Immature natural killer cell (primary cell): ENCODE measurements at places on chromosomes 11 and 22. TPM values are rescaled to one million over a fixed set of nuclear protein-coding genes. Genes with fewer than 3 reads are reported as not detected.
A peak's percentile ranks its signal among the peaks of the same experiment; 100 is the strongest.

DNA sequence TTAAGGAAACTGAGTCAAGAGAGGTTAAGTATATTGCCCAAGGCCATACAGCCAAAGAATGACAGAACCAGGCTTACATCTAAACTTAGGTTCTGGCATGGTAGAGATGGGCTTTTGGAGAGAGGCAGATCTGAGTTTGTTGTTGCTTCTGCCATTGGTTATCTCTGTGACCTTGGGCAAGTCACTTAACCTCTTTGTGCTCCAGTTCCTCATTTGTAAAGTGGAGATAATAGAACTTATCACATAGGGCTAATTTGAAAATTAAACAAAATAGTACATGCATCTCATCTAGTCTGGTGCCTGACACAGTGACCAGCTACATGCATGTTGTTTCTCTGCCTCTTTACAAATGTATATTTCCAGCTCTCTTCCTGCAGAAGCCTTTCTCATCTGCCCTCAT, 47.0 kb upstream of the PLET1 start:
- DNase-seq, result no peak

DNA sequence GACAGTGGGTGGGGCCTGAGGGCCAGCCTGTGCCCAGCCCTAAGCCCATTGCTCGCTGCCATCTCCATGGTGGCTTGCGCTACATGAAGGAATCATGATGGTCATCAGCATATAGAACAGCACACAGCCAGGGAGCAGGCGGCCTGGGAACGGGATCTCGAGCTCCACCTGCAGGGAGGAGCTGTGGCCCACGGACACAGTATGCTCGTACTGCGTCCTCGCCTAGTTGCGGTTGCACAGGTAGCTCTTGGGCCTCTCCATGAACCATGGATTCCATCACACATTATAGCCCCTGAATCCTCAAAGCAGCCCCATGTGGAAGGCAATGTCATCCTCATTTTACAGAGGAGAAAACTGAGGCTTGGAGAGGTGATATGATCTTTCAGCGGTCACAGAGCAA, 15.1 kb downstream of the SEC14L4 start:
- no peak for DNase-seq

ESAM gene
- polyA plus RNA-seq, result not detected

NAT10 gene
- 7.7 TPM for polyA plus RNA-seq

CLMP gene
- 0.11 TPM for polyA plus RNA-seq

GRCh38 chr11:84722583-84723108, 904.5 kb downstream of the DLG2 start:
- no peak for DNase-seq

DNA sequence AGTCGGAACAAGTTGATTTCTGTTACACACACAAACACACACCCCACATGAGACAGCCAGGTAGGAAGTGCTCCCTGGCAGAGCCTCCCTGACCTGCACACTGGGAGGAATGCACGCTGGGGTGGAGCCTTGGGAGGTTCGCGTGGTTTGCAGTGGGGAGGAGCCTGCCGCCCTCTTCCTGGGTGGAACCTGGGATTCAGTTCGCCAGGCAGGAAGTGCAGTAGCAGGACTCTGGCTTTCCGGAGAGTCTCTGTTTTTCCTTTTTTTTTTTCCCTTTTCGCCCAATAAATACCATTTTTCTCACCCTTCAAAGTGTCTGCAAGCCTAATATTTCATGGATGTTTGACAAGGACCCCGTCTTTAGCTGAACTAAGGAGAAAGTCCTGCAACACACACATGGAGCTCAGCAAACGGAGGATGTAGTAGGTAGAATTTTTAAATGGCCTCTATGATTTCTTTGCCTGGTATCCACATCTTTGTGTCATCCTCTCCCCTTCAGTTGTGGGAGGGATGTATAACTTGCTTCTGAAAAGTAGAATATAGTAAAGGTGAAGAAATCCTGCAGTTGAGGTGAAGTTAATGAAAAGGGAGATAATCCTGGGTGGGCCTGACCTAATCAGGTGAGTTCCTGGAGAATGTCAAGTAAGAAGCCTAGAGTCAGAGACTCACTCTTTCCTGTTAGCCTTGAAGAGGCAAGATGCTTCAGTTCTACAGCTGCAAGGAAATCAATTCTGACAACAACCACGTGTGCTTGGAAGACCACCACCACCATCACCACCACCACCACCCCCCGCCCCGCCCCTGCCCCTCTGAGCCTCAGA, 72.9 kb downstream of the PIWIL4 start:
- no peak for DNase-seq

KRTAP5-10 gene
- not detected for polyA plus RNA-seq

GRCh38 chr11:124402326-124402922, 3.6 kb upstream of the OR8B3 start:
- DNase-seq, result peak; percentile 9

DNA sequence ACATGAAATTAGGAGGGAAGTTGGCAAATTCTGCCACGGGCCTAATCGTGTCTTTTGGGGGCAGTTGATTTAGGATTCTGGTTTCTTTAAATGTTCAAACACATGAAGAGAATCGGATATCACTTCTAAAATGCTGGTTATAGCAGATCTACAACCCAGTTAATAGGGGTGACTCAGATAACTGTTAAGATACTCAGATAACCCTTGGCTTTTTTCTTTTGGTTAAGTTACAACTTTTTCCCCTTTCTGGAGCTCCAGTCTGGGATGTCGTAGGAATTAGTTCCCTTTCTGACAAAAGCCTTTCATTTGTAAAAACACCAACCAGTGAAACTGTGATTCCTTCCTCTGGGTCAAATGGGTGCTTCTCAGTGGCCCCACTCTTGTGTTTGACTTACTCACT, 976 bp downstream of the DEPDC7 start:
- DNase-seq, result no peak

FADS3 gene
- 3.2 TPM for polyA plus RNA-seq

DNA sequence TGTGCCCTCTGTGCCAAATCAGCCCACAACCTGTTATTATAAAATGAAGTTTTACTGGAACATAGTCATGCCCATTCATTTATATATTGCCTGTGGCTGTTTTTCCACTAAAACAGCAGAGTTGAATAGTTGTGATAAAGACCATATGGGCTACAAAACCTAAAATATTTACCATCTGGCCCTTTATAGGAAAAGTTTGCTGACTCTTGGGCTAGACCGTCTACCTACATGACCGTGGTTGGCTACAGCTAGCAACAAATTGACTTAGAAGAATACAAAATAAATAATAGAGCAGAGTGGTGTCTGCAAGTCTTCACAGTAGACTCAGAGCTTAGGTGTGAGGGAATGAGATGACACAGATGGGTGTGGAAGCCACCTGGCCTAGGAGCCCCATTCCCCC, 11.2 kb upstream of the IL18BP start:
- no peak for DNase-seq

- DNase-seq, result no peak
Observed at GRCh38 chr11:13364388-13364787, 86.8 kb downstream of the BMAL1 start.

- DNase-seq, result no peak
Observed at GRCh38 chr11:27375370-27375769, 12.4 kb upstream of the CCDC34 start.

OR10A2 gene
- polyA plus RNA-seq, result not detected

DNA sequence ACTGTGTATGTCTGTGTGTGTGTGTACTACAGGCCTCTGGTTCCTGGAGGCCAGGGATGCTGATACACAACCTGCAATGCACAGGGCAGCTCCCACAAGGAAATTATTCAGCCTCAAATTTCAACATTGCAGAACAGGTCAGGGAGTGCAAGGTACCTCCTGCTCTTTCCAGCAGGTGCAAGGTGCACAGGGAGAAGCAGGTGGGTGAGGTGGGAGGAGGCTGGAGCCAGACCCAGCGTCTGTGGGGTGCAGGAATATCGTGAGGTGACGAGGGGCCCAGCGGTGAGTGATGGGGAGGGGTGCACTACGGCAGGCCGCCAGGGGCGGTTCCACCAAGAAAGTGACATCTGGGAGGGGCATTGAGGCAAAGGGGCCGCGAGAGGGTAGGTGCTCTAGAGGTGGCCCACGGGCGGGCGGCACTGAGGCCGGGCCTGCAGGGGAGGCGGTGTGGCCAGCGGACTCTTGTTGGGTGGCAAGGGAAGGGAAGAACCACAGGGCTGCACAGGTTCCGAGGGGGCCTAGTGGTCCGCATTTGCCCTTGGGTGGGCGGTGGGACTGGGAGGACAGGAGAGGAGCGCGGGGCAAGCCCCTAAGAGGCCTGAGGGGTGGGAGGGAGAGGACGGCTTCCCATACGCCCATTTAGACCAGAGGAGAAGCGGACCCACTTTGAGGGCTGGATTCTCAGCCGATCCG, 21.6 kb downstream of the DGCR6L start:
- no peak for DNase-seq

DNA sequence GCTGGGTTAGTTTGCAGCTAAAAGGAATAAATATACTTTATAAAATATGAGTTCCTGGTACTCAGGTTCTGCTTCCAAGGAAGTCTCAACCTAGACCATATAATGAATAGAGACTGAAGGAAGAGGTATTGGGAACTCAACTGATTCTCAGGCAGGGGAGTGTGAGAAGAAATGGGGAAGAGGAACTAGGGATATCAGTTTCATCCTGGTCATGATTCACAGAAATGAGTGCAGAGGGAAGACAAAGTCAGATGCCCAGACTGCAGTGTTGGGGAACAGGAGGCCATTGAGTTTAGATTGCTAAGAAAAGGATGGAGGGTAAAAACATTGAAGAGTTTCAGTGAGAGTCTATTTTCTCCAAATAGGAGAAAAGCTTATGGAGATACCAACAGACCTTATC, 28.8 kb downstream of the PLAAT5 start:
- DNase-seq, result no peak

DNA sequence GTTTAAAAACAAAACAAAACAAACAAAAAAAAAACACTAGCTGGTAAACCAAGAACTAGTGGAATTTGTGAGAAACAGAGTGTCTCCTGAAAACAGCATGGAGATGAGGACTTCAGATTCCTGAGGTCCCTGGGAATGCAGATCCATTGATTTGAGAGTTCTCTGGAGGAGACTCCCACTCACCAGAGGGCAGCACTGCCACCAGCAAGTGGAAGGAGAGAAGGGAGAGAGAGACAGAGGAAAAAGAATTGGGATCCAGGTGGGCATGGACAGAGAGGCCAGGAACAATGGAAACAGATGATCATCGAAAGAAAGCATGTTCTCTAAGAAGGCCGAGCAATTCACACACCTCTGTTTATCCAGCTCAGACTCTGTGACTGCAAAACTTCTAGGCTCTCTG, 31.8 kb downstream of the ETS1 start:
- DNase-seq, result no peak

GRCh38 chr11:64230171-64230984, at the start of gene DNAJC4:
Gene DNAJC4 (plus strand): TSS chr11:64230548. CDS start chr11:64230855, 307 bp downstream.
- peak; percentile 91 for DNase-seq

GRCh38 chr22:20080445-20080775, 369 bp downstream of the DGCR8 start:
- DNase-seq, result peak; percentile 74

DNA sequence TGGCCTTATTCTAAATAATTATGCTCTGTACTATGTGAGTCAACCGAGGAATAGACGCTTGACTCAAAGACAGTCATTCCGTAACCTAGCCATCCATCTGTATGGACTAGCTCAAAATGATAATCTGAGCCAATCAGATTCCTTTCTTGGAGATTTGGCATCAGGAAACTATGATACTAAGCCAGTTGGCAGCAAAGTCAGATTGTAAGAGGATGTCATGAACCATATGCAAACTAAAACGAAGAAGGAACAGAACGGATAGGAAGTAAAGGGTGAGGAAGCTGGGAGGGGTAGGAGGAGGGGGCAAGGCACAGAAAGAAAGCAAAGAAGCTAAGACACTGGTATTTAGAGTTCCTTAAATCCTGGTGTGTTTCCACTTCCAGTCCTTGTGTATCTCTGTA, 10.7 kb upstream of the SESN3 start:
- DNase-seq, result no peak

DNA sequence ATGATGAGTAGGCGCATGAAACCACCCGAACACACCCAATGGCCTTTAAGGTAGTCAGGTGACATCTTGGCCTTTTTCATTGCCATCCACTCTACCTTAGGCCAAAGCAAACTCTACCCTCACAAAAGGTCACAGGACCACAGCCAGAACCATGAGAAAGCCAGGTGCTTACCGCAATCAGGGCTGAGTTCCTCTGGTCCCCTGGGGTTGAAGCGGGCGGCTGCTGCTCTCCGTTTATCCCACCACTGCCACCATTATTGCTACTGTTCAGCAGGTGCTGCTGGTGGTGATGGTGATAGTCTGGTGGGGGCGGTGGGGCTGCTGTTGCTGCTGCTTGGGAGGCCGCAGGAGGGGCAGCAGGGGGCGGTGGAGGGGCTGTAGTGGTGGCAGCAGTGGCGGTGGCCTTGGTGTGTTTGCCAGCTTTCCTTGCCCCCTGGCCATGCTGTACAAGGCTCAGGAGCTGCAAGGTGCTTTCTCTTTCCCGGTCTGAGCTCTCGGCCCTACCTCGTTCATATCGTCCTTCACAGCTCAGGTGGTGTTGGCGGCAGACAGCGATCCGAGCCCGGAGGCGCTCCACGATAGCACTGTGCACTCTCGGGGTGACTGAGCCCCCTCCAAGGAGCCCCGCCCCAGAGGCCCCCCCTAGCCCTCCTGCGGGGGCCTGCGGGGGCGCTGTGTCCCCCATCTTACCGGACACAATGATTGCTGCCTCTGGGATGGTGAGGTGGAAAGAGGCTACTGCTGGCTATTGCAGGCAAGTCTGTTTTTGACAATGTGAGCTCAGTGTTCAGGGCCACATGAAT, 1.6 kb downstream of the MAML2 start:
- peak; percentile 65 for DNase-seq

DNA sequence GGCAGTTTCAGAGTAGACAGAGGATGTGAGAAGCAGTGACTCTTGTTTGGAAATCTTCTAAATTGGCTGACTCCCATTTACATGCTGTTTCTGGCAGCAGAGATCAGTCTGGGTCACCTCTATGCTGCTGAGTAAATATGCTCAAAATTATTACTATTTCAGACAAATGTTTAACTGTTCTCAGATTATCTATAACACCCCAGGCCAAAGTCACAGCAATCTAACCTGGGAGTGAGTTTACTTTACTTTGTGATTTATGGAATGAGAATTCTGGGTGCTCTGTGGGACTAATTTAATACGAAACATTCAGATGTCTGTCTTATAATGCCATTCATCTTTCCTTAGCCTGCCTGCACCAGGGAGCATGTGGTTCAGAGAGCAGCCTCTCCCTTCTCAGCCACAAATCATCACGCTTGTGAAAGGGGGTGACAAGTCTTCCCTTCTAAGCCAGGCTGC, 282.5 kb upstream of the MPPED2 start:
- no peak for DNase-seq

- DNase-seq, result no peak
Observed at GRCh38 chr11:2899080-2899783, 13.7 kb upstream of the CDKN1C start.

GRCh38 chr11:111729831-111730311, 36.3 kb downstream of the PPP2R1B start:
- no peak for DNase-seq

GRCh38 chr22:19174106-19175025, 4.2 kb downstream of the SLC25A1 start:
- DNase-seq, result no peak

NLRP14 gene
- not detected for polyA plus RNA-seq

PRG3 gene
- polyA plus RNA-seq, result not detected

TSPAN18 gene
- polyA plus RNA-seq, result 0.86 TPM

RAB6A gene
- polyA plus RNA-seq, result 127 TPM
